Astrocyte of the cerebellum (primary cell): ENCODE measurements at places on chromosomes 13 and 19.

GRCh38 chr13:73610799-73611592 is 523.2 kb downstream of the KLF12 start:
- DNase-seq = no peak

DNA sequence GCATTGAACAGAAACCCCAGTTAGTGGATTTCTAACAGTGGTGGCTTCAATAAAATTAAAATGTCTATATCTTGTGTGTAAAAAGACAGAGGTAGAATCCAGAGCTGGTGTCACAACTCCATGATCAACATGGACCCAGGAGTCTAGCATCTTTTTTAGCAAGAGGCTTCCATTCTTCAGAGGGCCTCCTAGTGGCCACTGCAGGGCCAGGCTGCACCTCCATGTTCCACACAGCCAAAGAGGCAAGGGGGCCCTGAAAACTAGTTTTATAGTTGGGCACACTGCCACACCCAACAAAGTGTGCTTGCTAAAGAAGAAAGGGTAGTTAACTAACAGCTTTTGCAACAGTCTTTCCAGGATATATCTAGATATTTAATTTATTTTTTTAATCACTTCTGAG is 12.9 kb downstream of the N4BP2L1 start:
- no peak for DNase-seq

DNA sequence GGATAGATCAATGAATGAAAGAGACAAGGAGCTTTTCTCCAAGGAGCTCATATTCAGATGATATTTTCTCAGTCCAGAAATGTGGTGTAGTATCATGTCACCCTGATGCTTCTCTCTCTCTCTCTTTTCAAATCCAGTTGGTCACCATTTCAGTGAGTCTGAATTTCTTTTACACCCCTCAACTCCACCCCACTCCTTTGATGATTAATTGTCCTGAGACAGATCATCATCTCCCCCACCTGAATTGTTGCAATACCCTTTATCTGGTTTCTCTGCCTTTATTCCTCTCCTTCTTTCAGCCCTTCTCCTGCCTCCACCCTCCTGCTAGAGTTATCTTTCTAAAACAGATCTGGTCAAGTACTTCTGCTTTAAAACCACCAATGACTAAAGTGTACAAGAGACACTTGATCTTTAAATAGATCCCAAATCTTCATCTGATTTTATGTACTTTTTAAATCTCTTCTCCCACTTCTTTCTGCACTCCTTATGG is 299.8 kb downstream of the KLF5 start:
- no peak for DNase-seq

- no peak for DNase-seq
Measured at GRCh38 chr13:112770504-112770903, 80.7 kb downstream of the ATP11A start.

DNA sequence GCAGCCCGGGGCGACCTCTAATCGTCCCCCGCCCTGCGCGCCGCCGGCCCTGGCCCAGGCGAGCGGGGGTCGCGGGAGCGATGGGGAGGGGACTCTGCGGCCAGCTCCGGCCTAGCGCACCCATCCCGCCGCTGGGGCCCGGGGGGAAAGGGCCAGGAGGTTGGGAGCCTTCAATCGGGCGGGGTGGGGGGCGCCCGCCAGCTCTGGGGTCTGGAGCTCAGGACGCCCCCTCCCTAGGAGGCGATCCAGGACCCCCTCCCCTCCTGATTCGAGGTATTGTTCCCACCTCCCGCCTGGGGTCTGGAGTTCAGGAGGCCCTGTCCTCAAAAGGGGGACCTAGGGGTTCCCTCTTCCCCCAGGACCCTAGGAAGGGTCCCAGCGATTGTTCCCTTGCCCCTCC is 430 bp downstream of the ZNF358 start:
- DNase-seq = no peak

DNA sequence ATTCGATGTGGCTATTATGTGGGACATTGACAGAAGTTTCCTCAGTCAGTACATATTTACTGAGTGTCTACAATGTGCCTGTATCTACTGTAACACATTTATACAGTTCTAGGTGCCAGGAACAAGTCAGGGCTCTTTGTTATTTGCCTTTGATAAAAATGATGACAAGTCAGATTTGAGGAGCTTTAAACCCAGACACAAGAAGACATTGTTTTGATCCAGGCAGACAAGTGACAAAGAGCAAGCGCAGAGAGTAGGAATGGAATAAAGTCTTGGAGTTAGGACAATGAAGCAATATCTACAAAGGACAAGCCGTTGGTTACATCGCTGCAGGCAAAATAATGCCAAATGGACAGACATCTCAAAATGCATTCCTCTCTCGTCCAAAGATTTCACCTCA is 70.1 kb downstream of the ITGBL1 start:
- DNase-seq = no peak

GRCh38 chr13:25608181-25608580 is 236.4 kb downstream of the ATP8A2 start:
- DNase-seq = no peak

DNA sequence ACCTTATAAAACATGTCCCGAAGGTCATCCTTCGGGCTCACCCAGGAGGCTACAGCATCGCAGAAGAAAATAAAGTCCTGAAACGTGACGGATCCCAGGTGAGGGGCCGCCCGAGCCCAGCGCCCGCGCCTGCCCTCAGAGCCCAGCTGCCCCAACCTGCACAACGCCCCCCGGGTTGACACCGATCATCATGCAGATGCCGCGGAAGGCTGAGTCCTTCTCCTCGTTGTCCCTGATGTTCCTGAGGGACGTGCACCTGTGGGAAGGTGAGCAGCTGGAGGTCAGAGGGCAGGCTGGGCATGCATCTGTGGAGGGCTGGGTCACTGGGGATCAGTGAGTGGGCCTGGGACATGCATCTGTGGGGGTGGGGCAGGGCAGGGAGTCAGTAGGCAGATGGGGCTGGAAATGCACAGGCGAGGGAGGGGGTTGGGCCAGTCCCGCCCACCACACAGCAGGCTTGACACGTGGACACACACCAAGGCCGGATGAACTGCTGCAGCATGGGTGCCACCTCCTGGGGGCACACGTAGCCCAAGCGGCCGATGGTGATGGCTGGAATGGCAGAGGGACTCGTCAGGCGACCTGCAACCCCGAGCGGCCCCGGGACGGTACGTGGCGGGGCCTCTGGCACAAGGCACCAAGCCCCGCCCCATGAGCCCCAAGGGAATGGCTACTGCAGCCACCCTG is 5.3 kb upstream of the FBXW9 start:
- DNase-seq = no peak

DNA sequence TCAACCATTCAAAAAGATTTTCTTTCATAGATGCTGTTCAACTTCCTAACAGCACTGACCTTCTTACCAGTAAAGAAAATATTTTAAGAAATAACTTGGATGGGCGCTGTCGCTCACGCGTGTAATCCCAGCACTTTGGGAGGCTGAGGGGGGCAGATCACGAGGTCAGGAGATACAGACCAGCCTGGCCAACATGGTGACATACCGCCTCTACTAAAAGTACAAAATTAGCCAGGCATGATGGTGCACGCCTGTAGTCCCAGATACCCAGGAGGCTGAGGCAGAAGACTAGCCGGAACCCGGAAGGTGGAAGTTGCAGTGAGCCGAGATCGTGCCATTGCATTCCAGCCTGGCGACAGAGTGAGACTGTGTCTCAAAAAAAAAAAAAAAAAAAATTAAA is 865.7 kb upstream of the SLC10A2 start:
- DNase-seq = no peak

- DNase-seq = no peak
Measured at GRCh38 chr13:83879431-83880171, 2.7 kb downstream of the SLITRK1 start.

DNA sequence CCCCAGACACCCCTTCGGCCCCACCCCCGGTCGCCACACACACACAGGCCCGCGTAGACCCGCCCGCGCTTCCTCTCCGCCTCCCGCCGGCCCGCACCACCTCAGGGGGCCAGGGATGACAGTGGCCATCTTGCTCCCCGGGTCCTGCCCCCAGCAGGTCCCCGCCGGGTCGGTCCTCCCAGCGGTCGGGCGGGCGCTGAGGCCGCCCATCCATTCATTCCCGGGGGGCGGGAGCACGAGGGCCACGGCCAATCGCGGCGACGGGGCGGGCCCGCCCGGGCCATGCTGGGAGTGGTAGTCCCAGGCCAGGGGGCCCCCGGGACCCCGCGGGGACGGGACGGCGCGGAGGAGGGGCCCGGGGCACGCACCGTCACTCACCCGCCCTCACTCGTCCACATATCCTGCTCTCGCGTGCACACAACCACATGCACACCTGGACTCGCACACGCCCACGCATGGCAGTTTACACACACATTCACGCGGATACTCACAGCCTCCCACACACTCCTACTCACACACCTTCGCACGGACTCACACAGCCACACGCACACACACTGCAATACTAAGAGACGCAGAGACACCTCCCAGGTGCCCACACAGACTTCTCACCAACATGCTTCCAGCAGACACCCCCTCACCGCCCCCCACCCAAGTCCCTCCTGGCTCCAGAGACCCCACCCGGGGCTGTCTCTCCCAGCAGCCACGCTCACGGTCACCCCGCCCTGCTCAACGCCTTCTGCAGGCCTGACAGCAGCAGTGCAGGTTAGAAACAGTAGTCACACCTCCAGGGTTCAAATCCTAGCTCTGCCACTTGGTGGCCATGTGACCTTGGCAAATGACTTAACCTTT is at the start of gene DPF1:
DPF1 (minus strand) TSS at position 209 of the 849 bp plus-strand sequence; CDS start at position 129, 80 bp downstream.
- no peak for DNase-seq

DNA sequence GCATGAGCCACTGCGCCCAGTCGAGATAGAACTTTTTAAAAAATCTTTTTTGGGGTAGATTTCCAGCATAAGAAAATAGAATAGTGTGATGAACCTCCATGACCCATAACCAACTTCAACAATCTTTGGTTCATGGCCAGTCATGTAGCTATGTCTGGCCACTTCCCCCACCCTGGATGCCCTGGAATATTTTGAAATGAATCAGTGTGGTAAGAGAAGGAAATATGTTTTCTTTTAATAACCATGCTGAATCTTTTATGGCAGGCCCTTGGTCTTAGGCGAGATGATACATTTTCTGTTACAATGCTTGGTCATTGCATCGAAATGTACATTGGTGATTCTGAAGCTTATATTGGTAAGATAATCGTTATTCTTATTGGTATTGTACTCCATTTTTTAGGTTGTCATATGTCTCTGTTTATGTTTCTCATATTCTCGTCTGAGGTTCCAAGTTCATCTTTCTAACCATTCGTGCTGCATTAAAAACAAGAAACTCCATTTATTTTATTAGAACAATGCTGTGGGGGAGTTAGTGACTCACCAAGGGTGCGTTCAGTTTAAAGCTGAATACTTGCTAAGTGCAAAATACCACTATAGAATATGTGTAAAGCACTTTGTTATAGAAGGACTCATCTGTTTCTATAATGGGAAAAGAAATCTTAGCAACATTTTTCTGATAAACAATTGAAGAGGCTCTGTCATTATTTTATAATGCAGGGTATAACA is 16.4 kb upstream of the UPF3A start:
- peak; percentile 31 for DNase-seq

GRCh38 chr13:64256751-64257150 is 2841.1 kb upstream of the PCDH20 start:
- no peak for DNase-seq

- DNase-seq = no peak
Measured at GRCh38 chr19:36775768-36776167, 3.2 kb upstream of the ZNF850 start.

- peak; percentile 71 for DNase-seq
Measured at GRCh38 chr13:26062853-26063444, 11.1 kb upstream of the SHISA2 start.

DNA sequence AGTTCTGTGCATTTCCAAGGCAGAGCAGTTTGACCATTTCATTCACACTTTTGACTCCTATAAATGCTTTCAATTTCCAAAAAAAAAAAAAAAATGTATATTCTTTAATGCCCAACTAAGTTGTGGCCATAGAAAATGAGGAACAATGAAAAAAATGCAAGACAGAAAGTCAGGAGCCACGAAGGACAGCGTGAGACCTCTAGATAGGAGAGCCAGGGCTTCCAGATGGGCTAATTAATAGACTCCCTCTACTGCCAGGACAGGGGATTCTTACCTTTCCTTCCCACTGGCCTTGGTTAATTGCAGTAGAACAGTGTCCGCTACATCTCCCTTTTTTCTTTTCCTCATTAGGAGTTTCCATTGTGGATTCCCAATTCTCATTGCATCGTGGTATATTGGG is 8.6 kb downstream of the FPR3 start:
- DNase-seq = no peak

GRCh38 chr13:99507054-99507453 is 5.8 kb downstream of the TM9SF2 start:
- no peak for DNase-seq

DNA sequence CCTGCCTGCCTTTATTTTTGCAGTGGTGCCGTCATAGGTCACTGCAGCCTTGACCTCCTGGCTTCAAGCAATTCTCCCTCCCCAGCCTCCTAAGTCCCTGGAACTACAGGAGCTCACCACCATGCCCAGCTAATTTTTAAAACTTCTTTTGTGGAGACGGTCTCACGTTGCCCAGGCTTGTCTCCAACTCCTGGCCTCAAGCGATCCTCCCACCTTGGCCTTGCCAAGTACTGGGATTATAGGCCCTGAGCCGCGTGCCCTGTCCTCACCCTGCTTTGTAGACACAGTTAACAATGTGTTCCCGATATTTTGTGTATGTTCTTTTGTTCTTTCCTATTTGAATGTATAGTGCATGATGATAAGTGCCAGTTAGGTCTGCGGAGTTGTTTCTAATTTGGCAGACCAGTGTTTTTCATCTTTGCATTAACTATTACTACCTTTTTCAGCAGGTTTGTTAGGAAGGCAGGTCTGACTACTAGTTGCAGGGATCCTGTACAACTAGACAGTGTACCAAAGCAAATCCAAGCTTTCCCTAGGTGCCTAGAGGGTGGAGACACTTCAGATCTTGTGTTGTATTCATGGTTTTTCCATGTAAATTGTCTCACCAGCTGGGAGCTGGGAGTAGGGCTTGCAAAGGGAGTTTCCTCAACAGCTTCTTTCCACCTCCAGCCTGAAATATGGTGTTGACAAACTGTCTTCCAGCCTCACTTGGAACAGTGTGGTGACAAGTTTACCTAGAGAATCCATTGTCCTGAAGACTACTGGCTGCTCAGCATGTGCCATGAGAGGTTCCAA is 9.5 kb upstream of the WTIP start:
- DNase-seq = no peak

GRCh38 chr19:35295792-35296462 is 4.0 kb downstream of the MAG start:
- no peak for DNase-seq

DNA sequence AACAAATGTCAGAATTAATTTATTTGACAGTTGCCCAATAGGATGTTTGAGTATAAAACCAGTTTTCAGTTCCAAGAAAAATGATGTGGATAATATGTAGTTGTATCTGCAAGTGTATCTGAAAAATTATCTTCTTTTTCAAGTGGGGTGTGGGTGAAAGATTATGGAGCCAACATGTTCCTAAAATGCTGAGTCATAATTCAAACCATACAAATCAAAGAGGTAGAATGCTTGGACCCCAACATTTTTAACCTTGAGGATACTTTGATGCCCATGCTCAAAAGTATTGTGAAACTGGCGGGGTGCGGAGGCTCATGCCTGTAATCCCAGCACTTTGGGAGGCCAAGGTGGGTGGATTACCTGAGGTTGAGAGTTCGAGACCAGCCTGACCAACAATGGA is 54.0 kb upstream of the ZNF724 start:
- no peak for DNase-seq

GRCh38 chr13:99014522-99014921 is 36.7 kb upstream of the DOCK9 start:
- DNase-seq = no peak
